HS-27A (cell line): ENCODE measurements at places on chromosomes 6 and 20.

DNA sequence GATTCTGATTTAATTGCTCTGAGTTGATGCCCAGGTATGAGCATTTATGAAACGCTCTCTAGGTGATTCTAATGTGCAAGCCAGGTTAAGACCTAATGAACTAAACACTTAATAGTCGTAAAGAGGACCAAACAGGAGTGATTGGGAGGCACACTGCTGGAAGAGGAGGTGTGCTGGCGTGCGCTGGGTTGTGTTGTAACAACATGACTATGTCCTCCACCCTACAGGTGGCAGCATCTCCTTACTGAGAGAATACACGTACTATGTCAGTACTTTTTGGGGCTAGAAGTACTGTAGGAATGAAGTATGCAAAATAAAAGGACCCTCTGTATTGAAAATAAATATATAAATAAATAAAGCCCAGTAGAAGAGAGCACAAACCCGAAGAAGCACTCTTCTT lies 11.9 kb downstream of the C6orf89 start:
- DNase-seq, result no peak

DNA sequence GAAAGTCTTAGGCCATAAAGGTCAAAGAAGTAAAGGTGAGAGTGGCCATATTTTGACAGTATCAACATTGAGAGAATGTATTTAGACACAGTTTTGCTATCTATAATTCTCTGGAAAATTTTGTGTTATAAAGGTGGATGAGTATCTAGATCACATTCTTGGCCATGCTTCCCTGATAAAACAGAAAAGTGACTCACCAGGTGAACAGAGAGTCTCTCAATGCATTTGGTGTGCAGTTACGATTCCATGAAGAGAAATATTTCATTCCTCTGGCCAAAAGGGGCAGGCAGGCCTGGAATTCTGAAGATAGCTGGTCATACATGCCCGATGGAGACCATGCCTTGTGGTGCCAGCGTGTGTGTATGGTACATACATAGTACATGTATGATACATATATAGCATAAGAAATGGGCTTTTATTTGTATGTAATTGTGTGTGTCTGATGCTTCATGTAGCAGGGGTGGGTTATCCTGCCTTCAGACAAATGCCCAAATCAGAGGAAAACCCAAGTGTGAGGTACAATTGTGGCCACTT lies 164.0 kb downstream of the SOBP start:
- DNase-seq, result no peak

GRCh38 chr6:105331927-105332326 lies 71.0 kb downstream of the PREP start:
- no peak for DNase-seq

GRCh38 chr20:43567477-43567876 lies 8.7 kb downstream of the SGK2 start:
- DNase-seq, result no peak

DNA sequence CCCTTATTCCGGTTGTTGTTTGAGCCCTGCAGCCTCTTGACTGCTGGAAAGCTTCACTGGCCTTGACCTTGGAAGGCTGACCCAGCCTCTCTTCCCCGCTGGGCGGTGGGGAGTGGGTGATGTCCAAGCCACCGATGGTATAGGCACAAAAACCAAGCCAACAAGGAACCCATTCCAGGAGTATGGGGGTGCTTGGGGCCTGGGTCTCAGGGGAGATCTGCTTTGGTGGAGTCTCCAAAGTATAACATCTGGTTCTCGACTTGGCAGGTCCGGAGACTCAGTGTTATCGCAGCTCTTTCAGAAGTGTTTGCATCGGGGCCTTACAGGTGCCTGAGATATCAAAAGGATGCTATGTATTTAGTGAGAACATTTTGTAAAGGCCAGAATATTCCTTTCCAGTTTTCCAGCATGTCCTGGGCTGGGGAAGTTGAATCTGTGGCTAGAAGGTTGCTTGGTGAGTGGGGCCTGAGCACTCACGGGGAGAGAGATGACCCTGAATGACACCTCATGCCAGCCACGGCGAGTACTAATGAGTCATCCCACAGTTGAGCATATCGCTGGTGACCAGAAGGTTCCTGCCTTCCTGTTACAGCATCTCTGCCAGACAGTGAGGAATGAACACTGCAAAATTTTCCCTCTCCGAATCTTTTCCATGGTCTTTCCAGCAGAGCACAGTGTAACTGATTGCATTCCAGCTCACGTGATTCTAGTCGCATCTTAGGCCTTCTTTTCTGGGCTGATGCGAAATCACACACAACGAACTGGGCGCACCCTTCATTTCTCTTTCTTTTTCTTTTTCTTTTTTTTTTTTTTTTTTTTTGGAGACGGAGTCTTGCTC lies 133.9 kb downstream of the ZDHHC14 start:
- DNase-seq, result peak; percentile 20

DNA sequence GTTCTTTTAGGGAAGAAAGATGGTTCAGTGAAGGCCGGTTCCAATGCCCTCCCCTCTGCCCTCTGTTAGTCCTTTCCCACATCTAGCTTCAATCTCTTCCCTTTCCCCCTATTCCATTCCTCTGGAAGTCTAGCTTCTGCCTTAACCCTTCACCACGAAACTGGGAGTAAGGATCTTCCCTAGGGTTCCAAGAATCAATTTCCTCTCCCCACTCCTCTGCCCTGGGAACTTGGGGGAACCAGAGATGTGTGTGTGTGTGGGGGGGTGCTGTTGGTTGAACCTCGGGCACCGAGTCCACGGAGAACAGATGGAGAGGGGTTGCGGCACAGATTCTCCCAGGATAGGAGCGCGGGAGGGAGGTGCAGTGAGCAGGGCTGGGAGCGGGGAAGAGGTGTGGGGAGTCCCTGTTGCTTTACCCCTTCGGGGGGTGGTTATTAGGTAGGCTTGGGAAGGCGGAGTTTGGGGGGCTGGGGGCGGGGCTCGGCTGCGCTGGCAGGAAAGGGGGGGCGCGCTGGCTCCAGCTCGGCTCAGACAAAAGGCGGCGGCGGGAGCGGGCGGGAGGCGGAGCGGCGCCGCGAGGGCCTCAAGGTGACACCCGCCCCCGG lies at the start of gene TMEM151B:
TSS of gene TMEM151B (plus strand) at position 530 of the 605 bp plus-strand sequence. CDS start 293 bp downstream, outside the sequence.
- DNase-seq, result no peak

DNA sequence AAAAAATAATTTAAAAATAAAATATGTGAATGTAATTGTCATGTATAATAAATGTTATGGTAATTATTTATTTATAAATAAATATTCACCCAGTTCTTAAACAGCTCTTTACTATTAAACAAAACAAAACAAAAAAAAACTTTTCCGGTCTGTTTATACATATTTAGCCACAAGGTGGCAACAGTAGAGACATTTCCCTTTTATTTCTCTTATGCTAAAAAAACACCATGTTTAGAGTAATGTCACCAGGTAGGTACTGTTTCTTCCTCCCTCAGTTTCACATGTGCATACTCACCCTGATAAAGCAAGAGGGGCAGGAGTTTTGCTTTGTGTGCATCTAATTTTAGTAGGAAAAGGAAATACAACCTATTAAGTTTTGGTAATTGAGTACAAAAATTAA lies 610.4 kb upstream of the IMPG1 start:
- no peak for DNase-seq

- no peak for DNase-seq
Observed at GRCh38 chr6:100803264-100804045, 77.7 kb downstream of the ASCC3 start.

- no peak for DNase-seq
Observed at GRCh38 chr20:17684077-17684888, 2.2 kb upstream of the RRBP1 start.

- DNase-seq, result peak; percentile 55
Observed at GRCh38 chr20:9068841-9069663, at the start of gene PLCB4. PLCB4 (plus strand) TSS chr20:9069087; CDS start chr20:9307815, 238,728 bp downstream.

DNA sequence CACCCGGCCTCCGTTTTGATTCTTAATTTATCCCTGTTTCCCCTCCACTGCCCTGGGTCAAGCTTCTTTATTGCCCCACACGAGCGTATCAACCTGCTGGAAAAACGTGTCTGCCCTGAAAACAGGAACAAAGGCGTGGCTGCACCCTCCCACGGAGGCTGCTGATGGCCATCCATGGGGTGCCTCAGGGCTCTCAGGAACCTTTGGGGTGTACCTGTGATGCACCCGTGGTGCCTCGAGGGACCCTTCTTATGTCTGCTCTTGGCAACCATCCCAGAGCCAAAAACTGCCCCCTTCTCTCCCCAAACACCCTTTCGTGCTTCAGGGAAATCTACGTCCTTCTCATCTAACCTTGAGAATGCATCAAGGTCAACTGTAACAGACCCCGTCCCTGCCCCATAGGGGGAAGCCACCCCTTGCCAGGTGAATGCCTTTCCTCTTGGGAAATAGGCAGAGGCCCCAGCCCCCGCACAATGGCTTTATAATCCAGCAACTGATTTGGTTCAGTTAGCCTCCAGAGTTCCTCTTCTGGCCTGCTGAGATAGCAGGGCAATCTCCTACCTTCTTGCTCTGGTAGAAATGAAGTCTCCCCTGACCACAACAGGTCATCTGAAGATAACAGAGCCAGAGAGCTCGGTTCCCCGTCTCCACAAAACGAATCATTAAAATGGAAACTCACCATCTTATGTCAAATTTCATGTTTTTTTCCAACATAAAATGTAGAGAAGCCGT lies 29.4 kb downstream of the PSMG4 start:
- DNase-seq, result no peak

DNA sequence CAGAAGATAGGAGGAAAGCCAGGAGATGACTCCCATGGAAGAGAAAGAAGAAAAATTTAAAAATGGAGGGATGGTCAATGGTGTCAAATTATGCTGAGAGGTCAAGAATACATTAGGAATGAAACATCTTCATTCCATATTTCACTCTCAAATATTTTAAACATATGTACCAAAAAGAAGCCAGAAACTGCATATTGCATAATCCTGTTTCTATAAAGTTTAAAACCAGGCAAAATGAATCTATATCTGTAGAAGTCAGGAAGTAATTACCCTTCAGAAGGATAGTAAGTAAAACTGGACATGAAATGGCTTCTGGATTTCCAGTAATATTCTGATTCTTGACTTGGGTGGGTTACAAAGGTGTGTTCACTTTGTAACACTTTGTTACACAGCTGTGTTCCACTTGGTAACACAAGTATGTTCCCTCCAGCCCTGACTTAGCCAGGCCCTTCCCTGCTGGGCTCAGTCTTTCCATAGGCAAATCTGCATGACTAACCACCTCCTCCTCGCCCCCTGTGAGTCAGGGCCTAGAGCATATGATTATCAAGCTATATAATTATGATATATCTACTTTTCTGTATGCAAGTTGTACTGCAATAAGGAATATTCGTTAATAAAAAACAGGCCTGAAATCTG lies 20.2 kb upstream of the C6orf141 start:
- no peak for DNase-seq

GRCh38 chr6:70379473-70380013 lies 33.8 kb upstream of the FAM135A start:
- DNase-seq, result no peak

- DNase-seq, result no peak
Observed at GRCh38 chr6:9428421-9429172, 986.3 kb downstream of the TFAP2A start.

DNA sequence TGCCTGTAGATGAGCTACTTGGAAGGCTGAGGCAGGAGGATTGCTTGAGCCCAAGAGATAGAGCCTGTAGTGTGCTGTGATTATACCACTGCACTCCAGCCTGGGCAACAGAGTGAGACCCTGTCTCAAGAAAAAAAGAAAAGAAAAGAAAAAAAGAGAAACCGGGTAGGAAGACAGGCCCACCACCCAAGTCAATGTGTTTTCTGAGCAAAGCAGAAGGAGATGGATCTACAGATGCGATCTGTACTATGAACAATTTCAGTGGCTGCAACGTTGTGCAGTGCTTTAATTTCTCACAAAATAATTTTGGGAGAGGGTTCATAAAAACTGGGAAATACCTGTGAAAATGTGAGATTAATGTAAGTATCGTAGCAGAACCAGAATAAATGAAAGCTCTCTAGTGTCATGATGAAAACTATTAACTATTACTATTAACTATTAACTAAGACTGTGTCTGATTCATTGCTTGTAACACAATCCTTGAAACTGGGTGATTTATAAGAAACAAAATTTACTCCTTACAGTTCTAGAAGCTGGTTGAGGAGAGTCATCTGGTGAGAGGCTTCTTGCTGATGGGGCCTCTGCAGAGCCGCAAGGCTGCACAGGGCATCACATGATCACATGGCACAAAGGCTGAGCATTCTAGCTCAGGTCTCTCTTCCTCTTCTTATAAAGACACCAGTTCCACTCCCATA lies 233.1 kb upstream of the ZNF217 start:
- DNase-seq, result no peak

GRCh38 chr6:71649915-71650314 lies 236.4 kb upstream of the RIMS1 start:
- DNase-seq, result no peak

DNA sequence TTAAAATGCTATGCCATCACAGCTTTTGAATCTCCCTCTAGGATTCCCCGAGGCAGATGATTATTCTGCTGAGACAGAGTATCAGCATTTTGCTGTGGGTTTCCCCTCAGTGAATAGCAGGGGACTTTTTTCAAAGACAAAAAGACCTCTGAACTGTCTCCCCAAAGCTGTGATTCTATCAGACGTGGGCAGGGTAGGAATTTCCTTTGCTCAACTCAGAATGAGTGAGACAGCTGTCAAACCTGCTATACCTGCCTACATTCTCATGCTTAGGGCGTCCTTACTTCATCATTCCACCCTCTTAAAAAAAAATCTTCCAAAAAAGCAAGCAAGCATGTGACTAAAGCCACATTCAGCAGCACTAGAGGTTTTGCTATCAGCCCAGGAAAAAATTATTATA lies 147.6 kb upstream of the FAM83B start:
- DNase-seq, result no peak

DNA sequence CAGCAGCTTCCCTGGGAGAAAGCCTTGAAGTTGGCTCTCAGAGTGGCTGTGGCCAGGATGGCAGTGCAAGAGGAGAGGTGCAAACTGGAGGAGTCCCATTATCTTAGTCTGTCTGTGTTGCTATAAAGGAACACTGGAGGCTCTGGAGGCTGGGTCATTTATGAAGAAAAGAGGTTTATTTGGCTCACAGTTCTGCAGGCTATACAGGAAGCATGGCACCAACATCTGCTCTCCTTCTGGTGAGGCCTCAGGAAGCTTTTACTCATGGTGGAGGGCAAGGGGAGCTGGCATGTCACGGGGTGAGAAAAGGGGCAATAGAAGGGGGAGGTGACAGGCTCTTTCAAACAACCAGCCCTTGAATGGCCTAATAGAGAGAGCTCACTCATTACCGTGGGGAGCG lies 47.1 kb downstream of the PSMG4 start:
- no peak for DNase-seq

GRCh38 chr6:45483021-45483420 lies 105.3 kb upstream of the SUPT3H start:
- no peak for DNase-seq

DNA sequence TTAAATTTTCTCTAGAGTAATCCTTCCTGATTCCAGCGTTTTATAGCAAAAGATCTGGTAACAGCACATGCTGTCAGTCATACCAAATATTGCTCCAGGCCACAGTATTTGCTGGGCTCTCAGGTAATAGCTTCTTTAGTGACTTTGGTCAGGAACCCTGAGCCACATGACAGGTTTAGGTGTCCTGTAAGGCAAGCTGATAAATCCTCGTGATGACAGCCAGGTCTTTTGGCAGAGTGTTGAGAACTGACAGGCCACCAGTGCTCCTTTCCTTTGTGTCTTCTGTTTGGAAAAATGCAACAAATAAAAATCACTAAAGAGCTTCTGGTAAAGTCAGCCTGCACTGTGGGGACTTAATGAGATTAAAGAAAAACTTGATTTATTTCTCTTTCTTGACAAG lies 34.6 kb downstream of the PRDM13 start:
- no peak for DNase-seq
